LHCN-M2 (cell line): ENCODE measurements at places on chromosomes 1 and 21. TPM values are rescaled to one million over a fixed set of nuclear protein-coding genes. Genes with fewer than 3 reads are reported as not detected.
A peak's percentile ranks its signal among the peaks of the same experiment; 100 is the strongest.

The FASLG gene
- 0.38 and 0.52 TPM in 2 replicates for total RNA-seq

The CD84 gene
- not detected in 2 replicates for total RNA-seq

The TRIM46 gene
- total RNA-seq: 3.1 and 3.3 TPM in 2 replicates

DNA sequence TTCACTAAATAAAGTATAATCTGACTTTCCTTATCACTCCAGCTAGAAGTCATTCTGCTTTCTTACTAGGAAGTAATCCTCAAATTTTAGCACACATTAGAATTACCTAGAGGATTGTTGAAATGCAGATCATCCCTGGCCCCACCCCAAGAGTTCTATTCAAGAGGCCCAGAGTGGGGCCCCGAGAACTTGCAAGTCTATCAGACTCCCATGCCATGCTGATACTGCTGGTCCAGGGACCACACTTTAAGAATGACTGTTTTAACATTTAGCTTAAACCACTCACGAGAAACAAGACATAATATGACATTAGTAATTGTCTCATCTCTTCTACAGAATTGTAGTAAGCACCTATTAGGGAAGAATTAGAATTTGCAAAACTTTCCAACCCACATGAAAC is 7.7 kb upstream of the SYNJ1 start:
- no peak for DNase-seq

DNA sequence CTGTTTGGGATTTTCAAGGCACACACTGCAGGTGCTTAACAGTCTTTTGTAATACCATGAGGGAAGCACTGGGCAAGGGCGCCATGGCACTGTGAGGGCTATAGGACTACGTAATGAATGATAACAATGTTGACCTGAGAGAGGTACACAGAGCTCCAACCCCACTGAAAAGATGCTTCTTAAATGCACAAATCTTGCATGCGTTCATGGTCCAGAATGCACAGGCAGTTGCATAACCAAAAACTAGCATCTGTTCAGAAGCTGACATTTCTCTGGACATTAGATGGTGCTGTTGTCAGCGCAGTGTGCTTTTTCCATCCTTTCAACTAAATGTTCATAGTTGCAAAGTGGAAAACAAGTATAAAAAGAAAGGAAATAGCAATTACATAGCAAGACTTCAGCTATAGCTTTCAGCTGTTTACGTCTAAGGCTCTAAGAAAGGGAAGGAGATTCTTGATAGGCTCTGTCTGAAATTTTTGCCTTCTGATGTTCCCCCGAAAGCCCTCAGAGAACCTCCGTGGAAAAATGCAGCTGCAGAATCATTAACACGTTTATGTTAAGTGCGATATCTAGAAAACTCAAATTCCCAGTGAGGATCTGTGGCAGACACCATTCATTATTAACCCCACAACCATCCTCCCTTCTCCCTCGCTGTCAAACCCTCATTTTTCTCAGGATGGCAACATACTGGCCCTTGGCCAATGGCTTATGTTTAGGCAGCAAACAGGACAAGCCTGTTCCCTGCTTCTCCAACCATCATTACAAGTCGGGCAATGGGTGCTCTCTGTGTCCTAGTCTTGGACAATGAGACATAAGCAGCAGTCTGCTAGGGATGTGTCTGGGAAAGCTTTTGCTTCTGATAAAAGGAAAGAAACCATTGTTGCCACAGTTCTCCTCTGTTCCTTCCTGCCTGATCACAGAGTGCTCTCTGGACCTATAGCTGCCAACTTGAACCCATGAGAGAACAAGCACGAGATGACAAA is 8.2 kb upstream of the TARBP1 start:
- peak; percentile 75 for DNase-seq

DNA sequence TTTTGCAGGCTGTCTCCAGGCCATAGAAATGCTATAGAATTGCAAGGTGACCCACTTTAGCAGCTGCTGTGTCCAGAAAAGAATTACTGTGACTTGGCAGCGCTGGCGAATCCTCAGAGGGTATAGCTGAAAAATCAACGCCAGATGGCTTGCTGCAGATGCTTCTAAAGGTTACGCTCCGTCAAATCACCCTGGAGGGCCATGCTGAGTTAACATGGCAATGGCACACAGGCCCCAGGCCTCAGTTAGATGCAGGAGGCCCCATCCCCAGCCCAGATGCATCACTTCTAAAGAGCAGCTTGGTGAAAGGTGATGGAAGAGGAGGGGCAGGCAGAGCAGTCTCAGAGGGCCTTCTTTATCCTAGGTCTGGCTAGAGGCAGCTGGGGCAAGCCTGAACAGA is 18.0 kb downstream of the KIAA1614 start:
- no peak for DNase-seq

- no peak for DNase-seq
These were observed 88.5 kb upstream of the AJAP1 start for GRCh38 chr1:4565801-4566449.

- DNase-seq: peak; percentile 9
These were observed 16.9 kb downstream of the ATG4C start for GRCh38 chr1:62800825-62801306.

GRCh38 chr1:71463144-71463543 is 382.3 kb upstream of the ZRANB2 start:
- DNase-seq: peak; percentile 41

GRCh38 chr1:180382326-180383115 is 119.9 kb downstream of the ACBD6 start:
- DNase-seq: no peak
